Endothelial cell (in vitro differentiated cells): ENCODE measurements at places on chromosomes 5 and 9.
A peak's percentile ranks its signal among the peaks of the same experiment; 100 is the strongest.

DNA sequence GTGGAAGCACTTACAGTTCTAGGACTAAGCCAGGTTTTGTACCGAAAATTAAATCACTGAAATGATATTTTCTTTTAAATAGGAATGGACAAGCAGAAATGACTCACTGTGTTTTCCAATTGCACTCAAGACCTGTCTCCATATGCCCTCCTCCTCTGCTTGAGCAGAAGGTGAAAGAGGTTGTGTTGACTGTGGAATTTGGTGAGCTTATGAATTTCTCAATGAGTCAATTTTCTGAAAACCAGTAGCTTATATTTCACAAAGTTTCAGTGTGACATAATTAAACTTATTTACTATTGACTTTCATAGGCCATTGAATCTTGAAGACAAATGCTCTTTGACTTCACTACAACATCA, 249.9 kb downstream of the NPR3 start:
- DNase-seq = no peak

DNA sequence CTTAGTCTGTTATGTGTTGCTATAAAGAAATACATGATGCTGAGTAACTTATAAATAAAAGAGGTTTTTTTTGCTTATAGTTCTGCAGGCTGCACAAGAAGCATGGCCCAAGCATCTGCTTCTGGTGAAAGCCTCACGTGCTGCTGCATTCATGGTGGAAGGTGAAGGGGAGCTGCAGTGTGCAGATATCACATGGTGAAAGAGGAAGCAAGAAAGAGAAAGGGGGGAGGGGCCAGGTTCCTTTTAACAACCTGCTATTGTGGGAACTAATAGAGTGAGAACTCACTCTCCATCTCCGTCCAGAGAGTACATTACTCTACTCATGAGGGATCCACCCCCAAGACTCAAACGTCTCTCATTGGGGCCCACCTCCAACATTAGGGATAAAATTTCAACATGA, 12.5 kb upstream of the PARP8 start:
- no peak for DNase-seq

GRCh38 chr5:94442991-94443390, 175.4 kb downstream of the KIAA0825 start:
- DNase-seq = no peak

- DNase-seq = no peak
Observed at GRCh38 chr5:38695021-38695958, 138.8 kb upstream of the LIFR start.

DNA sequence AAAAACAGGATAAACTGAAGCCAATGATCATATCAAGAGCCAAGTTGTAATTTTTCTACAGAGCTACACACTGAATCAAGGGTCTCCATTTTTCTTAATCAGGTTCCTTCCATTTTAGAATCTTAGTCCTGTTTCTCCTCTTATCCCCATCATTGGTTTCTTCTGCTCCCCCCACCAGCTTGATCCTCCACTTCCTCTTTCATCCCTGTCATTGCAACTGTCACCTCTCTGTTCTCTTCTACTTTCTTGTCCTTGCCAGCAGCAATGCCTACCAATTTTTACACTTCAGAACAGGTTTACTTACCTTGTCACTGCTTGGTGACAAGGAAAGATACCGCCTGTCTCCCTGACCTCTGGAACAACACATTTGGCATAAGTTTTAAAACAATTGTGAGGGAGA, 97.3 kb downstream of the CFAP90 start:
- no peak for DNase-seq

DNA sequence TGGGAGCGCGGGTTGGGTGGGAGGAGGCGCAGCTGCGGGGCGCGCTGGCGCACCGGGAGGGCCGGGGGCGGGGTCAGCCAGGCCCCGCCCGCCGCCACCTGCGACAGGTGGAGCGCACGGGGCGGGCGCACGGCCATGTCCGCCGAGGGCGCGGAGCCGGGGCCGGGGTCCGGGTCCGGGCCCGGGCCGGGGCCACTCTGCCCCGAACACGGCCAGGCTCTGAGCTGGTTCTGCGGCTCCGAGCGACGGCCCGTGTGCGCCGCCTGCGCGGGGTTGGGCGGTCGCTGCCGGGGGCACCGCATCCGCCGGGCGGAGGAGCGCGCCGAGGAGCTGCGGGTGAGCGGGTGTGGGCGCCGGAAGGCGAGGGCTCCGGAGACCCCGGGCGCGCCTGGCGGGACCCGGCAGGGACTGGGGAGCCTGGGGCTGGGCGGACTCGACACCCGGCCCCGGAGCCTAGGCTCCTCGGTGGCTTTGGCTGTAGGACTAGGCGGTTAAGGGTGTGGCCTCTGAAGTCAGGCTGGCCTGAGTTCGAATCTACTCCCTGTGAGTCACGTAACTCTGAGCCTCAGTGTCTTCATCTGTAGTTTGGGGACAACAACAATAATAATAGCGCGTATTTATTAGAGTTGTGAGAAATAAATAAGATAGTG, at the start of gene BSPRY:
TSS of gene BSPRY (plus strand) at position 97 of the 650 bp plus-strand sequence. CDS start at position 136, 39 bp downstream.
- DNase-seq = peak; percentile 26

DNA sequence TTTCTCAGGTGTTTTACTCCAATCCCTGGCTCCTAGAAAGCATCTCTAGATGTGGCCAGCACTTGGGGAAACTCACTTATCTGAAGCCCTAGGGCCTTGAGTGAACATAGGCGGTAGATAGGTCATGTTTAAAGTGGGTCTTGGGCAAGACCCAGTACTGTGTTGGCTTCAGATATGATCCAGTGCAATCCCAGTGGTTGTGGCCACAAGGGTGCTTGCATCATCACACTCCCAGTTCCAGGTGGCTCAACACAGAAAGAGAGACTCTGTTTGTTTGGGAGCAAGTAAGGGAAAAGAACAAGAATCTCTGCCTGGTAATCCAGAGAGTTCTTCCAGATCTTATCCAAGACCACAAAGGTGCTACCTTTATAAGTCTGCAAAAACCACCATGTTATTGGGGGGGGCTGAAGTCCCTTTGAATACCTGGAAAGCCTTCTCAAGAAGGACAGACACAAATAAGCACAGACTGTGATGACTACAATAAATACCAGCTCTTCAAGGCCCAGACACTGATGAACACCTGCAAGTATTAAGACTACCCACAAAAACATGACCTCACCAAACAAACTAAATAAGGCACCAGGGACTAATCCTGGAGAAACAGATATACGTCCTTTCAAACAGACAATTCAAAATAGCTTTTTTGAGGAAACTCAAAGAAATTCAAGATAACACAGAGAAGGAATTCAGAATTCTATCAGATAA, 114.7 kb downstream of the LURAP1L start:
- DNase-seq = no peak

DNA sequence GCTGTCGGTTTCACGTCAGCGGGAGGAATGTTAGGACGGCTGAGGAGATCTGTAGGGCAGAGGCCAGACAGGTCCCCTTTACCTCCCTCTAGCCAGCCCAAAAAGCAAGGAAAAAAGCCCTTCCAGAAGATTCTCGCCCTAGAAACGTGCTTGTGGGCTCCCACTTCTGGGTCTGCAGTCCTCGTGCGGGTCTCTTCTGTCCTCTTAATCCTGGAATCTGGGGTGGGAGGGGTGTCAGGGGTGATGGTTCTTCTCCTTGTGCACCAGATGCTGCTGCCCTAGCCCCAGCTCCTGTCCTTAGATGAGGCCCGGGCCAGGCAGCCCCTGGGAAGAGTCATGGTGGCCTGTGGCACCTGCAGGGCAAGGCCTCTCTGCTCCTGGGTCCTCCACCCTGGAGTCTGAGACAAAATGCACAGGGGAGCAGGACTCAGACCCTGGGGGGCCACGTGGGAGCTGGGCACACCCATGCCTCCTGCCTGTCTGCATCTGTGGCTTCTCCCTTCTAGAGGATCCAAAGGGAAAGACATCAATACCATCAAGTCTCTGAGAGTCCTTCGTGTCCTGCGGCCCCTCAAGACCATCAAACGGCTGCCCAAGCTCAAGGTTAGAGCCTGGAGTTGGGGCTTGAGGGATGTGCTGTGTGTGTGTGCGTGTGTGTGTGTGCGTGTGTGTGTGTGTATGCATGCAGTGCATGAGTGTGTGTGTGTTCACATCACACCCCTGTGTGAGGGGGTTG, 174.2 kb downstream of the CACNA1B start:
- no peak for DNase-seq

GRCh38 chr5:25995209-25995608, 1043.2 kb downstream of the CDH9 start:
- DNase-seq = no peak

GRCh38 chr5:180345186-180345585, 8.0 kb downstream of the GFPT2 start:
- no peak for DNase-seq

GRCh38 chr9:123922431-123922830, 7.5 kb downstream of the DENND1A start:
- DNase-seq = no peak

DNA sequence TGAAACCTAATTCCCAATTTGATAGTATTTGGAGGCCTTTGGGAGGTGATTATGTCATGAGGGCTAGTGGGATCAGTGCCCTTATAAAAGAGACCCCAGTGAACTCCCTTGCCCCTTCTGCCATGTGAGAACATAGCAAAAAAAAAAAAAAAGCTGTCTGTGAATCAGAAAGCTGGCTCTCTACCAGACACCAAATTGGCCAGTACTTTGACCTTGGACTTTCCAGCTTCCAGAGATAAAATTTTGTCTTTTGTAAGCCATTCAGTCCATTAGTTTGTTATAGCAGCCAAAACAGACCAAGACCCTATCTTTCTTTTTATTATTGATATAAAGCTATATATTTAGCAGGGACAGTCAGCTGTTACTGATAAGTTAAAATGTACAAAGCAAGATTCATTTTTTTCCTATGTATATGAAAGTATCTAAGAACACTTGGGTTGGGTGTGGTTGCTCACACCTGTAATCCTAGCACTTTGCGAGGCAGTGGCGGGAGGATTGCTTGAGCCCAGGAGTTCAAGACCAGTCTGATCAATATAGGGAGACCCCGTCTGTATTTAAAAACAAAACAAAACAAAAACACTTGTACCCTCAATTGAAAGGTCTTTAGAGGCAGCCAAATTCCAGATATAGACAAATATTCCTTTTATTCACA, 8.1 kb upstream of the C5orf24 start:
- no peak for DNase-seq

- DNase-seq = no peak
Observed at GRCh38 chr9:90972057-90972456, 170.4 kb downstream of the SYK start.

DNA sequence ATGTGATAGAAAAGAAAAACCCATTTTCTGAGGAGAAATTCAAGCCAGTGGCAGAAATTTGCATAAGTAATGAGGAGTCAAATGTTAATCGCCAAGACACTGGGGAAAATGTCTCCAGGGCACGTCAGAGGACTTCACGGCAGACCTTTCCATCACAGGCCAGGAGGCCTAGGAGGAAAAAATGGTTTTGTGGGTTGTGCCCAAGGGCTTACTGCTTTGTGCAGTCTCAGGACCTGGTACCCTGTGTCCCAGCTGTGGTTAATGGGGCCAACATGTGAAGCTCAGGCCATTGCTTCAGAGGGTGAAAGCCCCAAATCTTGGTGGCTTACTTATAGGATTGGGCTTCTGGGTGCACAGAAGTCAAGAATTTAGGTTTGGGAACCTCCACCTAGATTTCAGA, 54.8 kb upstream of the ADAMTS2 start:
- no peak for DNase-seq

- no peak for DNase-seq
Observed at GRCh38 chr5:11797132-11797531, 107.1 kb downstream of the CTNND2 start.

- no peak for DNase-seq
Observed at GRCh38 chr5:158273035-158273434, 414.1 kb upstream of the CLINT1 start.

DNA sequence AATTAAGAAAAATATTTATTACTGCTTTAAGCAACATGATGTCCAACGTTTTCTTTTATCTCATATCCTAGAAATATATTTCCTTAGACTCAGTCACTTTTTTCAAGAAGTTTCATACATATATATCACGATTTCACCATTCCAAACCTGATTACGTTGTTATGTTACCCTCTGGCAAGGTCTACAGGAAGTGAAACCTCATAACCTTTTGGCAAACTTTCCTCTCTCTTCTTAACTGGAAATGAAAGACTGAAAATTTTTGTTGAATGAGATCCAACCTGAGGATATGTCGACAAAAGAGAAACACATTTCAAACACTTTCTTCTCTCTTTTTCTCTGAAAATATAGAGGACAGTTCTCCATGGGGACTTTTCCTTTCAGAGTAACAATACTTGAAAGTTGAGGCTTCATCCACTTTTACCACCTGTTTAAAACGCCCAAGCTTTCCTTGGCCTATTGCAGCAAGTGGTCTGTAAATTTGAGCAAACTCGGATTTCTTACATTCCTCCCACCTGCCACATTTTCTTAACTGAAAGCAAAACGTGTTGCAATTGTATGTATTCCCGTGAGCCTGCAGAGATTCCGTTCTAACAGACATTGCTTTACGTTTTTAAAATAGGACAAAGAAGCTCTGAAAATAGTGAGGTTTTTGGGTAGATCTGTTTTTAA, 298.1 kb downstream of the CETN3 start:
- no peak for DNase-seq

GRCh38 chr9:6978591-6978990, 220.8 kb downstream of the KDM4C start:
- no peak for DNase-seq

DNA sequence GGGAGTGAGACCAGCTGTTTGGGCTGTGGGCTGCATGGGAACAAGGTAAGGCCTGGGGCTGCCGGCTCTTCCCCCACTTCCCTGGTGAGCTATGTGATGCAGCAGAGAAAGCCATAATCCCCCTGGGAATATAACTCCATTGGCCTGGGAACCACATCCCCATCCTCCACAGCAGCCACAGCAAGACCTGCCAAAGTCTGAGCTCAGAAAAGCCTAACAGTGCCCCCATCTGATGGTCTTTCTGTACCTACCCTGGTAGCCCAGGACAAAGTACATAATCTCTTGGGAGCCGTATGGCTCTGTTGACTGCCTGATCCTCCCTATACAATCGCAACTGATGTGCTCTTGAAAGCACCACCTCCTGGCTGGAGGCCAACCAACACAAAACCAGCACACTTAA, 432.6 kb downstream of the CDH18 start:
- DNase-seq = no peak

GRCh38 chr9:129211686-129212085, 33.6 kb upstream of the IER5L start:
- DNase-seq = no peak

DNA sequence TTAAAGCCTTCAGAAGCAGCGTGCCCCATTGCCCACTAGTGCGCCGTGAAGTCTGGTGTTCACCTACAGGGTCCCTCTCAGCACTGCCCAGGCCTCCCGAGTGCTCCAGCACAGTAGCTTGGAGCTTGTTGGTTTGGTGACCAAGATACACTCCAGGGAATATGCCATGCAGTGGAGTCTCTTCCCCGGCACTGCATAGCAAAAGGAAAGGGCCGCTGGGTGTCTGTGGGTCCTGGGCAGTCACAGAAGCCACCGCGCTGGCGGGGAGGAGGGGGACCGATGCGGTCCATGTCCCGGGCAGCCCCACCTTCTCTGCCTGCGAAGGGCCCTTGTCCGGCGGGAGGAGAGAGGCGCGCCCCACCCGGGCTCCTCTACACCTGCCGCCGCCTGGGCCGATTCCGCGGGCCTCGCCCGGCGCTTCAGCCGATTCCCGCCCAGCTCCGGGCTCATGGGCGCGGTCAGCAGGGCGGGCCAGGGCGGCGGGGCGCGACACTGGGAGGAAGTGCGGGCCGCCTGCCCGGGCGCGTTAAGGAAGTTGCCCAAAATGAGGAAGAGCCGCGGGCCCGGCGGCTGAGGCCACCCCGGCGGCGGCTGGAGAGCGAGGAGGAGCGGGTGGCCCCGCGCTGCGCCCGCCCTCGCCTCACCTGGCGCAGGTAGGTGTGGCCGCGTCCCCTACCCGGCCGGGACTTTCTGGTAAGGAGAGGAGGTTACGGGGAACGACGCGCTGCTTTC, at the start of gene SYK:
TSS of gene SYK (plus strand) at position 579 of the 732 bp plus-strand sequence. CDS start 42,080 bp downstream, outside the sequence.
- DNase-seq = peak; percentile 12

GRCh38 chr5:52910071-52910470, 79.1 kb upstream of the ITGA2 start:
- no peak for DNase-seq

GRCh38 chr5:142316051-142316450, 8.8 kb downstream of the SPRY4 start:
- DNase-seq = no peak
